ENCODE measurements at places on chromosomes 11 and 22.
A peak's percentile ranks its signal among the peaks of the same experiment; 100 is the strongest.

DNA sequence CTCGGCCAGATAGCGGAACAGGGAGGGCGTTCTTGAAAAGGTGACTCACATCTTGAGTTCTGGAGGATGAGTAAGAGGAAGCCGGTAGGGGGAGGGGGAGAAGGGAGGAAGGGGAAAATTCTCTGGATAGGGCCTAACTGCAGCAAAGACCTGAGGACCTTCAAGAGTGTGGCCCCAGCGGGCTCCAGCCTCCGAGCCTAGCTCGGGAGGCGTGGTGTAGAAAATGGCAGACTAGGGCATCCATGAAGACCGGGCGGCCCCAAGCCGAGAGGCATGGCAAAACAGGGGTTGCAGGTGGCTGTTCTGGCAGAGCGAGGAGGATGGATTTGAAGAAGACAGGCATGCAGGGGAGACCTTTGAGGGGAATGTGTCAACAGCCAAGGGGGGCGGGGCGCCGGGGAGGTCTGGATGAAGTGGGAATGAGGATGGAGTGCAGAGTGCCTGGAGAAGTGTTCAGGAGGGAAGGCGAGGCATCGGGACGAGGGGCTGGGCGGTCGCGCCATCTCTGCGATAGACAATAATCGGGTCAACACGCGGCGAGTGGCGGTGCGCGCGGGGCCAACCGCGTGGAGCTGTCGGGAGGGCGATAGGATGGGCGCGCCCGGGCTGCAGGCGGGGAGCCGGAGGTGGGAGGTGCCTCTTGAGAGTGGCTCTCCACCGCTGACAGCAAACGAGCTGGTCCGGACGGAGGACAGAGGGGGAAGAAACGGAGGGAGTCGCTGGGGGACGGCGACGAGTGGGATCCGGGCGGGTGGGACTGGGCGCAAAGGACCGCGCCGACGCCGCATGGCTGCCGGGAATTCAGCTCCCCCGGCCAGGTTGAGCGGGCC is 40.0 kb upstream of the CREB3L1 start:
- peak; percentile 26 for DNase-seq

GRCh38 chr22:20514658-20515406 is 7.4 kb downstream of the MED15 start:
- no peak for DNase-seq

DNA sequence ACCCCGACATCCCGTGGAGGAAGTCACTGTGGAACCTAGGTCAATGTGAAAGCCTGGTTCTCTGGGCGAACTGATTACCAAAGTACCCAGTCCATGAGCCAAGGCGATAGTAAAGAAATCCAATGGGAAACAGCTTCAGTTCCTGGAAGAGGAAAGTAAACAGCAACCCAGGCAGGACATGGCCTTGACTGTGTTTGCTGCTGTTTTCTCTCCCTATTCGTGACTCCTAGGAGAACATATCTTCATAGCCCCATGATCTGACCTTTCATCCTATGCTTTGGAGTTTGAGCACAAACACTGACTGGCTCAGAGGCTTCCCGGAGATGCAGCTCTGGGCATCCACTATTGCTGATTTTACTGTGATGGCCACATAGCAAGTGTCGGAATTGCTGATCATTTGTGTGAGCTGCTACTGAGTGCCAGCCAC is 45.1 kb downstream of the LRFN4 start:
- DNase-seq = no peak

- DNase-seq = no peak
These were observed 608 bp downstream of the MLC1 start for GRCh38 chr22:50084614-50085021.

GRCh38 chr22:35917651-35918050 is 111.0 kb downstream of the RBFOX2 start:
- no peak for DNase-seq

DNA sequence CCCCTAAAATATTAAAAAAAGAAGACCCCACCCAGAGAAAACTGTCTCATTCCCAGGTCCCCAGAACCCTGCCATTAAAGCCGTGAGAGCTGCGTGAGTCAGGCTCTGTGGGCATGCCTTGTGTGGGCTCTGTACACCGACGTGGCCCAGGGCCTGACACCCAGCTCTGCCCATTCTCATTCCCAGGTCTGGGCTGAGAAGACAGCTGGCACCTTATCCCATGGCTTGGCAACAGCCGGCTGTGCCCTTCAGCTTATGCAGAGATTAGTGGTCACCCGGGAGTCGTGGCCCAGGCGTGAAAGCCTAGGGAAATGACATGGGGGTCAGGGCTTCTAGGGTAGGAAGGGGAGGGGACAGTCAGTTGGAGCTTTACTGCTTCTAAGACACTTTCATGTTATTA is 31.9 kb downstream of the OTOG start:
- no peak for DNase-seq

- DNase-seq = no peak
These were observed 240.2 kb downstream of the MN1 start for GRCh38 chr22:27561286-27561904.

DNA sequence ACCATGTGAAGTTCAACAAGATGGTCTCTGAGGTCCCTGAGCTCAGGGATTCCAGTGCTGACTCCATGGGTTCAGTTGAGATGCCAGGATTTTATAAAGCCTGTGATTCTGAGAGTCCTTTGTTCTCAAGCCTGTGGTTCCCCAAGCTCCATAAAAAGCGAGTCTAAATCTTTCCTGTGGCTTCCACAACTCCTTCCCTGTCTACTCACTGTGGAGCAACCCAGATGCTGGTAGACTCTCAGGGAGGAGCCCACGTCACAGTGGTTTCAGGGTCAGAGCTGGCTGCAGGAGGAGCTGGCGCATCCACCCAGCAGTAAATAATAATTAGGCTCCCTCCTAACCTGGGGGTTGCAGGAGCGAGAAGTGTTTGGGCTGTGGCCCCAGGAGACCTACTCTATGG is 2.0 kb upstream of the RELT start:
- DNase-seq = no peak

- no peak for DNase-seq
These were observed 157.4 kb downstream of the BUD13 start for GRCh38 chr11:116615211-116615865.

DNA sequence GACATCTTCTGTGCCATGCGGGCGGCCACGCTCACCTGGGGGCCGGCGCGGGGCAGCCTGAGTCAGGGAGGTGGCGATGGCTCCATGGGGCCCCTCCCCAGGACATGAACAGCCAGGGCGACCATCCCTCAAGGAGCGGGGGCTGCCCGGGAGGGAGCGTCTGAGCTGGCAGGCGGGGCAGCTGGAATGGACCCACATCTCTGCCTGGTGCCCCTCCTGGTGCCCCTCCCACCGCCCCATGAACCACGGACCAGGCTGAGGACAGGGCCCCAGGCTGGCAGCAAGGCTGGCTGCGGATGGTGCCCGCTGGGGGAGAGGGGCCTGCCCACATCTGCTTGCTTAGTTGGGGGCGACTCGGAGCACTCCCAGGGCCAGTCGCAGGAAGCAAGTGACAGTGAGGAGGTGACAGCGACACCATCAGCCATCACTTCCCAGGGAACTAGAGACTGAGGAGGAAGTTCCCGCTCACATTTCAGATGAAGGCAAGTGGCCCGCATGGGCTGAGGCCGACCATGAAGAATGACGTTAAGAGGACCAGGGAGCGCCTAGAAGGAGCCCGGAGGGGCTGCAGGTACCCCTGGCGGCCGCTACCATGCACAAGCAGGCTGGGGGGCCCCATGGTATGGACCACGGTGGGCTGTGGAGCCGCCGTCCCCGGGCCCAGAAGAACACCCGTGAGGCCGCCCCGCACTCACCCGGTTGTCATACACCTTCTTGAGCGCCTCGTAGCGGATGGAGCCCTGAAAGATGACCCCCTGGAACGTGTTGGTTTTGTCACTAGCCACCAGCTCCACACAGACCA is 37.3 kb downstream of the KIAA0930 start:
- DNase-seq = no peak

DNA sequence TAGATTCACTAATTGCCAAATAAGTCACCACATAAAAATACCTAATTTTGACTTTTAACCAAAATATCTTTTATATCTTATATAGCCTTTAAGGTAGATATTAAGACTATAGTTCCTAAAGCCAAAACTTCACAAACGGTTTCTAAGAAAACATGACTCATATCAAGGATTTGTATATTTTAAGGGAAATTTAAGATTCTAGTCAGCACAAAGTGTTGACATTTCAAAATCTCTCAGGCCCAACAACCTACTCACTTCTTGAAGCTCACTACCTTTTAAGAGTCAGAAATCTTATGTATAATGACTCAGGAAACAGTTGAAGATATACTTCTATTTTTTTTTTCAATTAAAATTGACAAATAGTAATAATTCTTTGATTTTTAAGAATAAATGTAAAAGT is 221.9 kb downstream of the SBF2 start:
- no peak for DNase-seq

DNA sequence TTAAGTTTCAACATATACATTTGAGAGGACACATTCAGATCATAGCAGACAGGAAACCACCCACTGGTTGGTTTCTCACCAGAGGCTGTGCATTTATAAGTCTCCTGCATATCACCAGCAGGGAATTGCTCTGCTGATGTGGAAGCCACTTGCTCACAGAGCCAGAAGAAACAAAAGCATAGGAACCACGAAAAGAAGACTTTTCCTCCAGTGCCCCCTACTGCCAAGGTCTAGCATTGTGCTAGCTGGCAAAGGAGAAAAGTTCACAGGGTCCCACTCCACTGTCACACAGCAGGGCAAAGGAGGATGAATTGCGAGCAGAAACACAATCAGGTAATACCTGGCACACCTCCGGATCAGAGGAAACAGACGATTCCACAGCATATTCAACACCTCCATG is 28.9 kb upstream of the ISX start:
- DNase-seq = no peak

DNA sequence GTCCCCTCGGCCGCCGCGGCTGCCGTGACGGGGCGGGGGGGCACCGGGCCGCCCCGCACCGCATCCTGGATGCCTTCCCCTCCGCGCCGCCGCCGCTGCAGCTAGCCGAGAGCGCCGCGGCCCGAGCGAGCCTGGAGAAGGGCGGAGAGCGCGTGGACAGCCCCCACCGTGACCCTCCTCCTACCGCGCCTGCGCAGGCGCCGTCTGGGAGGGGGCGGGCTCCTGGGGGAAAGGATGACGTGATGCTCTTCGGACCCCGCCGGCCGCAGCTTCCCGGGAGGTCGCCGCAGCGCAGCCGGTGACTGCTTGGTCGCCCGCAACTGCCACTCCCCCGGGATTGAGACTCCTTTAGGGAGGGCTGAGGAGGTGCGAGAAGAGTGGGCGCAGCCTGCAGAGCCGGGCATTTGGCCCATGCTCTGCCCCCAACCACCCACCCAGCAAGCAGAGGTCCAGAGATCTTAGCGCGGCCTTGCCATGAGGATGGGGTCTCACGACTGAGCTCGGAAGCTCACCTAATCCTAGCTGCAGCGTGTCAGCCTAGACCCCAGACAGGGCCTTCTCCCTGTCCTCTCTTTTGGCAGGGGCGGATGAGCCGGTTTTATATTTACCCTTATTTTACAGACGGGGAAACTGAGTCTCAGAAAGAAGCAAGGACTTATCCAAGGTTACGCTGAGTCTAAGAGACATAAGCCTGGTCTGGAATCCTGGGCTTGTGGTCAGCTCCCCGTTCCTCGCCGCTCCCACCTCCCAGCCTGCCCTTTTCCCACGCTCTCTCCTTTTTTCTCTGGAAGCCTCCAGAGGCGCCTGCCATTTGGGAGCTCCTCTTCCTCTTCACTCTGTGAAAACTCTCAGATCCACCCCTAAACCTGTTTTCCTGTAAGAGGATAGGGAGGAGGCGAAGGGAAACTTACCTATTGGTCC is at the start of gene DENND5A:
DENND5A (minus strand) TSS at position 140 of the 921 bp plus-strand sequence. CDS start 281 bp downstream, outside the sequence.
- no peak for DNase-seq

DNA sequence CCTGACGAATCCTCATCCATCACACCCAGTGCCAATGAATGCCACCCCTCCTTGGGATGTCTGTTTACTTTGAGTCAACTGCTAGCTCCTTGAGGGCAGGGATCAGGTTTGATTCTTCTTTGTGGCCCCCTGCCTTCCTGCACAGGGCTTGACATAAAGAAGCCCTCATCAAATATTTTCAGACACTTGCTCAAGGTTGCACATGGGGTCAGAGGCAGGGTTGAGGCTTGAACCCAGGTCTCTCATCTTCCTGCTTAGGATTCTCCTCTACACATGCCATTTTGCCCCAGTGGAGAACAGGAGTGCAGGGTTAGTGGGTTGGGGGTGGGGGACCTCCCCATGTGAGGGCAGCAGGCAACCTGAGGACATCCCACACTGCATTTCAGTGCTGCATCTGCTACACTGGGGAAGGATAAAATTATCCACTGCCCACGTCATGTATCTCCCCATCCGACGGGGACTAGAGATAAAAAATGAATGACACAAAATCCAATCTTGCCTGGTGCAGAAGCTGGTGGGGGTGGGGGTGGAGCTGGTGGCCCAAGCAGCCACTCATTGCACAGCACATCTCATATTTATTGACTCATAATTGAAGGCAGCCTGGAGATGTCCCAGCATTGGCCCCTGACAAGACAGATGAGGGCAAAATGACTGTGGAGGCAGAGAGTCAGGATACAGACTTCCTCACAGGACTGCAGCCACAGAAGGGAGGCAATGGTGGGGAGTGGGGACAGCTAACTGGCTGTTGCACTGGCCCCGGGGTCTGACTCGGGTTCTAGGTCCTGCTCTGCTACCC is 41.3 kb downstream of the NEU3 start:
- no peak for DNase-seq

DNA sequence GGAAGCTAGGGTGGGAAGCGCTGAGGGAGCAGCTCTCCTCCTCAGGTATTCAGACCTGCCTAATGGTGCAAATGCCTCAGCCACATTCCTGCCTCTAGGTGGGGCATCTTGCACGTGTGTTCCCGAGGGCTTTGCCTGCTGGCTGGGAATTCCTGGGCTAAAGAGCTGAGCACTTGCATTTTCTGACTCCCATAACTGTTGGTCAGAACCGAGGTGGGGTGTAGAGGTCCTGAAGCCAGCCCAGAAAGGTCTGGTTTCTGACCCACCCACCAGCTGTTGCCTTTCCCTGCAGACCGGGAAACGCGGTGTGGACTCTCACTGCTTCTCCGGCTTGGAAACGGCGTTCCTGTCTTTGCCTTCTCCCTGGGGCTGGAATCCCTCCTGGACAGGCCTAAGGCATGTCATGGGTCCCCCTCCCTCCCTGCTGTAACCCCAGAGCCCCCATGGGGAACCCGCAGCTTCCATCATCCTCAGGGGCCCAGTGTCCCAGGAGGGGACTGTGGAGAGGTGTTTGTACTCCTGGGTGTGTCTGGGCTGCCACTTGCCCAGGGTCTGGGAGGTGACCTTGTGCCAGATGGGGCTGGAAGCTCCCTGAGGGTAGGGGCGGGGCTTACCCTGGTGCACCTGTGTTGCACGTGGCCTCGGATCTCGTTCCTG is 24.0 kb upstream of the SMIM38 start:
- no peak for DNase-seq
